ENCODE measurements at places on chromosomes 13 and 19.

GRCh38 chr13:34762312-34762711 is 179.8 kb upstream of the NBEA start:
- DNase-seq = no peak

DNA sequence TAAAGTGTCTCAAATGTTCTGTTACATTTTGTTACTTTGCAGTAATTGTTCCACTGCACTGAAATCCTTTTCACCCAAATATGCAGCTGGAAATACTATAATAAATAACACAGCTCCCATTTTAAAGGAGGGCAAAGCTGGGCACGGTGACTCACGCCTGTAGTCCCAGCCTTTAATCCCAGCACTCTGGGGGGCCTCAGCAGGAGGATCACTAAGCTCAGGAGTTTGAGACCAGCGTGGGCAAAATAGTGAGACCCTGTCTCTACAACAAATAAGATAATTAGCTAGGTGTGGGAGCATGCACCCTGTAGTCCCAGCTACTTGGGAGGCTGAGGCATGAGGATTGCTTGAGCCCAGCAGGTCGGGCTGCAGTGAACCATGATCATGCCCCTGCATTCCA is 7.5 kb upstream of the UBAC2 start:
- DNase-seq = no peak

GRCh38 chr19:5545984-5546383 is 21.8 kb downstream of the TINCR start:
- no peak for DNase-seq

GRCh38 chr13:20559659-20560356 is 7.1 kb upstream of the IFT88 start:
- DNase-seq = no peak

DNA sequence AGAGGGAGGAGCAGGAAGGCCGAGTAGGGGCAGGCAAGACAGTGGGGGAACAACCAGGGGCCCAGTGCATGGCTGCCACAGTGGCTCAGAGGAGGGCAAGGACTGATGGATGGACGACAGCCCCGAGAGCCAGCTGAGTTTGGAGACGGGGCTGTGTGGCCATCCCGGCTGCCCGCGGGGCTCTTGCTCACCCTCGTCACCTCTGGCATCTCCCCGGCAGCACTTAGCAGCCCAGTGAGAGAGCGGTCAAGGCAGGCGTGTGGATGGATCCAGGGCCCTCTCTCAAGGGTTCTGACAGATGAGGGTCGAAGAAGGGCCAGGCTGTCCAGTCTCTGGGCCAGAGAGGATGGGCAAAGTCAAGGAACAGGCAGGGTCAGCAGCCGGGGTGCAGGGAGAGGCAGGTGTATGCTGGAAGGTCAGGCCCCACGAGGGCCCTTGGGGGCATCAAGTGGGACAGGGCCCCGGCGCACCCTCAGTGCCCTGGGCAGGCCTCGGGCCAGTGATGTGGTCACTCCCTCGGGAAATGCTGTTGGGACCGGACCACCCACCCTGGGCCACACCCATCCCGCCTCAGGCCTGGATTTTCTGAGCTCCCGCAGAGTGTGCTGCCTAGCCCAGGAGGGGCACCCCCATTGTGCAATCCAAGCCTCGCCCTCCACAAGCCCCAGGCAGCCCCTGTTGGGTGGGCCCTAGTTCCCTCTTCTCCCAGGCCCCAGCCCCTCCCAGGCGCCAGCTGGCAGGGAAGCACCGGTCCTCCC is 56.4 kb upstream of the TPM4 start:
- DNase-seq = no peak

GRCh38 chr19:46022061-46022430 is 807 bp downstream of the PGLYRP1 start:
- DNase-seq = no peak

GRCh38 chr13:26380930-26381329 is 127.0 kb downstream of the CDK8 start:
- DNase-seq = no peak

DNA sequence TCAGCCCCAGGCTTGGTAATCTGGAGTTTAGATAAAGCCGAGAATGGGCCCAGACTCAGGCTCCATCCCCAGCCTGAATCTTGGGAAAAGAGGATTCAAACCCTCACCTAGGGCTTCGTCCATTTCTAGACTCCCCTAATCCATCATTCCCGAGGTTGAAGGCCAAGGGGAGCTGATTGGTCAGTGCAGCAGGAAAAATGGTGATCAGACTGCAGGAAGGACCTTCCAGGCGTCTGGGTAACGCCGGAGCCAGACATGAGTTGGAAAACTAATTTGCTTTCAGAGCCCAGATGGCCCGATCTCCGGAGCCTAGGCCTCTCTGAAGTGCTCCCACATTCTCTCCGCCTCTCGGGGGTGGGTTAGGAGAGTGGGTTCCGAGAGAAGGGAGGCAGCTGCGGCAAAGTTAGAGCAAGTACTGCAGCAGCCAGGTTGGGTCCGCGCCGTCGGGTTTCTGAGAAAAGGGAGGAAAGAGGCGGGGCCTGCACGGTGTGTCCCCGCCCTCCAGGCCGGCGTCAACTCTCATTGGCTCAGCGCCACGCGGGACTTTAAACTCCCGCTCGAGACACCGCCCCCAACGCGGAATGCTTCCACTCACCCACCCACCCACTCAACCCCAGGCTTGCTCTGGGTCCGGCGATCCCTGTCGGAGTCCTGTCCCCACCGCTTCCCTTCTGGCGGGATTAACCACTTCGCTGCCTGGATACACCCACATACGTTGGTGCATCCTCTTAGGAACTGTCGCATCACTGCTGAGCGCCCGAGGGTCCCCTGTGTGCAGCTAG is 788 bp upstream of the RTBDN start:
- DNase-seq = no peak

- DNase-seq = no peak
These were observed 3.8 kb upstream of the ZNF626 start for GRCh38 chr19:20664901-20665781.

GRCh38 chr13:23771956-23772355 is 117.2 kb downstream of the MIPEP start:
- DNase-seq = no peak

DNA sequence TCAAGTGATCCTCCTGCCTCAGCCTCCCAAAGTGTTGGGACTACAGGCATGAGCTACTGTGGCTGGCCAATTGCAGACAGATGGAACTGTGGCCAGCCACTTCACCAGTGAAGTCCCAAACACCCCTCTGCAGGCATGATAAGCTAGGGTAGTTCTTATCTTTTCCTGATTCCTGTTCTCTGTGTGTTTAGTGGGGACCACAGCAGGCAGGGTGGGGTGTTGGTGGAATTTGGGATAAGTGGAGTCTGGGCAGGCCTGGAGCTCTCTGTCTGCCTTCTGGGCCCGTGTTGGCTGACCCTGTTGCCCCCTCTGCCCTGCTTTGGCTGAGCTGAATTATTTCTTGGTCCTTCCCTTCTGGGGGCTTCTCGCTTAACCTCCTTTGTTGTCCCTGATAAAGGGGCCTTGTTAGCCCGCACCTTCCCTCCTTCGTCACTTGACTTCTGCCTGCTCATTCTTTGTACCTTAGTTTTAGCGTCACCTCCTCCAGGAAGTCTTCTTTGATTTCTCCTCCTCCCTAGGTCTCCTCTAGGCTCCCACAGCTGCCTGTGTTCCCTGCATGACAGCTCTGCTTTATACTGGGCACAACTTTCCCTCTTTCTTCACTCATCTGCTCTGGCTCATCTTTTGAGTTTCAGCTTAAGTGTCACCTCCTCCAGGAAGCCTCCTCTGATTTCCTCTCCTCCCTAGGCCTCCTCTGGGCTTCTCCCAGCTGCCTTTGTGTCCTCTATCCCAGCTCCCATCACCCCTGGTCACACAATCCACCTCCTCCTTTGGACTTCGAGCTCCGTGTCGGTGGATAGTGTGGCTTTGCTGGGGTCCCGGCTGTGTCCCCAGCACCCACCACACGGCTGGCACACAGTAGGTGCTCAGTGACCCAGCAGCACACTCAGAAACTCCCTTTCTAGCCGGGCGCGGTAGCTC is 1.7 kb upstream of the NCLN start:
- no peak for DNase-seq

- no peak for DNase-seq
These were observed 738.3 kb upstream of the SLITRK5 start for GRCh38 chr13:86932776-86933334.

- DNase-seq = no peak
These were observed 2.3 kb upstream of the PSPN start for GRCh38 chr19:6378041-6378440.

GRCh38 chr13:64488731-64489130 is 2741.4 kb downstream of the PCDH9 start:
- DNase-seq = no peak

GRCh38 chr19:7860714-7861618 is 13.2 kb downstream of the PRR36 start:
- no peak for DNase-seq

GRCh38 chr19:18999896-19000620 is 33.3 kb downstream of the SUGP2 start:
- no peak for DNase-seq

- DNase-seq = no peak
These were observed 43.7 kb downstream of the ZNF585A start for GRCh38 chr19:37128821-37129177.

GRCh38 chr19:56699552-56699951 is 28.0 kb upstream of the ZNF835 start:
- DNase-seq = no peak

- no peak for DNase-seq
These were observed 113.2 kb upstream of the SOX21 start for GRCh38 chr13:94825507-94825906.

DNA sequence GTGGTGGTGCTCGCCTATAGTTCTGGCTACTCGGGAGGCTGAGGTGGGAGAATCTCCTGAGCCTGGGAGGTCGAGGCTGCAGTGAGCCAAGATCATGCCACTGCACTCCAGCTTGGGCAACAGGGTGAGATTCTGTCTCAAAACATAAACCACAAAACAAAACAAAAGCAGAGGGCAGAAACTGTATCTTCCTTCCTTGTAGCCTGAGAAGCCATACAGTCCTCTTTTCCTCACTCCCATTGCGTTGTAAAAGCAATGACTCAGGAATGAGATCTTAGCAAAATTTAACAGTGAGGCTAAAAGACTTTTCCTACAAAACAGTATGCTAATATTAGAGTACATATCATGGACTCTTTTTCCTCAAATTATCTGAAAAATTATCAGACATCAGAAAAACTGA is 130.9 kb downstream of the SHISA2 start:
- no peak for DNase-seq

- no peak for DNase-seq
These were observed 92.0 kb downstream of the KCNRG start for GRCh38 chr13:50107205-50107604.

GRCh38 chr19:34662919-34663318 is 14.0 kb downstream of the SCGB2B2 start:
- DNase-seq = peak; percentile 14
